Testis (tissue), 5 donors: ENCODE measurements at places on chromosomes 12 and 14. TPM values are rescaled to one million over a fixed set of nuclear protein-coding genes. Genes with fewer than 3 reads are reported as not detected.

Gene WNT1
- 1.4 TPM for total RNA-seq

DNA sequence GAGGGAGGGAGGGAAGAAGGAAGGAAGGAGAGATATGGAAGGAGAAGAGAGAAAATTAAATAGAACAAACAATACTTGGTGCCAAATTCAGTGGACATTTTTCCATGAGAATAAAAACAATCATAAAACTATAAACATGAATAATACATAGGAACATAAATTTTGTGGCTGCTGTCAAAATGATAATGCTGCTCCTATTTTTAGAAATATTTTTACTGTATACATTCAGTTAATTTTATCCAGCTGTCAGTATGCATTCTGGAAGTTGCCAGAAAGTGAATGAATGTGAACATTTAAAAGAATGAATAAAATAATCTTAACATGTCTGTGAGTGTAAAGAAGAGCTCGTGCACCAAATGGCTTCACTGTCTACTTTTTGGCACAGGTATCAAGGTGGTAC lies 13.9 kb upstream of the PCED1B start:
- H3K36me3 ChIP-seq = no peaks in the 10 kb centered on the region
- H3K4me3 ChIP-seq = no peak overlapping the region
- H3K27me3 ChIP-seq = no peaks in the 10 kb centered on the region
- no peaks in the 10 kb centered on the region for H3K4me1 ChIP-seq
- DNase-seq = no peak

Gene LAG3
- total RNA-seq = 7.1 TPM

- H3K4me3 ChIP-seq = no peak overlapping the region
- no peaks in the 10 kb centered on the region for H3K4me1 ChIP-seq
- H3K27me3 ChIP-seq = no peaks in the 10 kb centered on the region
- no peak for DNase-seq
- no peak overlapping the region for H3K27ac ChIP-seq
Observed at GRCh38 chr12:62748941-62749468, 185.9 kb downstream of the PPM1H start.

Gene COQ5
- 37.4 TPM for total RNA-seq

DNA sequence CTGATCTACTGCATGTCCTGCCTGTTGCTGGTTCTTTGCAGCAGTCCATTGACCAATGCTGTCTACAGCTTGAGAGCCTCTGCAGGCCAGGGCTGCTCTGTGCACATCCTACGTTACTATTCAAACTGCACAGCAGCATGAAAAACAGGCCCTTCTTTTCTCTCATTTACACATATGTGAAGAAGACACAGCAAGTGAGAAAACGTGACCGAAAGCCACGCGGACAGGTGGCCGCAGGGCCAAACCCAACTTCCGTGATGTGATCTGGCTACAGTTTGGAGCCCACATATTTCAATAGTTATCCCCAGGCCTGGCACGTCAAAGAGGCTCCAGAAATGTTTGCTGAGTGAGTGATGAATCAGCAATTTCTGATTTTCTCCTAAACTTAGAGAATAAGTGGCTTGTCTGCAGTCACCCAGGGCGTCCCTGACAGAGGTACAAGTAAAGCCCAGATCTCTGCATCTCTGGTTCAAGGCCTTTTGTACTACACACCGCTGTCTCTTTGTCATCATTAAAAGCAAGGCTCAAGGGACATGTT lies 17.9 kb upstream of the TCL1B start:
- DNase-seq = no peak
- no peaks in the 10 kb centered on the region for H3K4me1 ChIP-seq
- no peaks in the 10 kb centered on the region for H3K27me3 ChIP-seq
- no peak overlapping the region for H3K27ac ChIP-seq

DNA sequence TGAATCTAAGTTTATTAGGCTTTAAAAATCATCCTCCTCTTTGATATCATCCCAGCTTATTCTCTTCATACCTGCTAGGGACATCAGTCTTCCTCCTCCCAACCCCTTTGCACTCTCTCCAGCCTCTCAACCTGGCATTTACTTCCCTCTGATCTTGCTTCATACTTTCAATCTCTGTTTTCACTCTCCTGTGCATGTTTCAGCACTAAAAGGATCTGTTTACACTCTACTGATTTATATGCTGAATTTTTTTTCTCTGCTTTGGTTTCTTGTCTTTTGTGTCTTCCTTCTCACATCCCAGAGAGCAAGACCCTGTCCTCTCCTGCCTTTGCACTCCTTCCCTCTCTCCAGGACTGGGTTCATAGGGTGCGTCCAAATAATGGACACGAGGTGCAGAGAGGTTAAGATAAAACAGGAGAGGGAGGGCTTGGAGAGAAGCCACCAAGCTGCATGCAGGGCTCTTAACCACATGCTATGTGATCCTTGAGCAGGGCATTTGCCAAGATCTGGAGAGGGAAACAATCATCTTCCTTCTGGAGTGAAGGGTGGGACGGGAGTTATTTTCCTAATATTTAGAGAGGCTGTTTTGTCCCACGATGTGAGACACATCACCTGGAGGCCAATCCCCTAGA lies 3.0 kb upstream of the CISTR start:
- DNase-seq = no peak
- H3K36me3 ChIP-seq = no peaks in the 10 kb centered on the region
- H3K4me3 ChIP-seq = no peak overlapping the region
- H3K27ac ChIP-seq = no peak overlapping the region

GRCh38 chr12:57142121-57142520 lies 5.3 kb downstream of the LRP1-AS start:
- DNase-seq = no peak
- H3K27me3 ChIP-seq = no peaks in the 10 kb centered on the region

DNA sequence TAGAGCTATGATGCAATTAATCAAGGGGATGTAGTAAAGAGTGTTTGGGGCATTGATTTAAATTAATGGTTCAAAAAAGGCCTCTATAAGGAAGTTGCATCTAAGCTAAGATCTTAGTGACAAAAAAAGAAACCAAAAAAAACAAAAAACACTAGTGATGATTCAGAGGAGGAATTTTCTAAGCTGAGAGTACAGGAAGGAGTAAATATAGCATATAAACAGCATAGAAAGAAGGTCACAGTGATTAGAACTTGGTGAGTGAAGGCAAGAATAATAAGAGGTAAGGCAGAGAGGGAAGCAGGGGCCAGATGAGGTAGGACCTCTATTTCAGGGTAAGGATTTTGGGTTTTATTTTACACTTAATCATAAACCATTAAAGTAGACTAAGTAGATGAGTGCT lies 48.0 kb upstream of the PDZRN4 start:
- H3K27me3 ChIP-seq = no peaks in the 10 kb centered on the region
- DNase-seq = no peak
- H3K27ac ChIP-seq = no peak overlapping the region
- no peak overlapping the region for H3K4me3 ChIP-seq
- H3K4me1 ChIP-seq = no peaks in the 10 kb centered on the region

Gene CCDC175
- 9.8 TPM for total RNA-seq

GRCh38 chr14:94646481-94646880 lies 34.3 kb downstream of the SERPINA3 start:
- H3K4me1 ChIP-seq = no peaks in the 10 kb centered on the region
- no peaks in the 10 kb centered on the region for H3K27me3 ChIP-seq
- no peak for DNase-seq
- no peaks in the 10 kb centered on the region for H3K36me3 ChIP-seq
- H3K4me3 ChIP-seq = no peak overlapping the region

DNA sequence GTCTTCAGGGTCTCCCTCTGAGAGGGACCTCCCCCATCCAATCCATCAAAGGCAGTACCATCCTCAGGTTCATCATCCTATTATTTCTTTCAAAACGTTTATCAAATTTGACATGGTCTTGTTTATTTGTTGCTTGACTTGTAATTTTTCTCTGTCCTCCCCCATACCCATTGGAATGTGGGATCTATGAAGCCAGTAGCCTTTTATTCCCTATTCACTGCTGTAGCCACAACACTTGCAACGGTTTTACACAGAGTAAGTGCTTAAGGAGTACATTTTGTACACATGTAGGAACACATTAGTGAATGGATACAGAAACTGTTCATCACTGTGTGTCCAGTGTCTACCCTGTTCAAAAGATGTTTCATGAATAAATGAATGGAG lies 41.5 kb downstream of the IGF1 start:
- H3K27me3 ChIP-seq = no peaks in the 10 kb centered on the region
- H3K36me3 ChIP-seq = no peaks in the 10 kb centered on the region
- no peak overlapping the region for H3K27ac ChIP-seq

DNA sequence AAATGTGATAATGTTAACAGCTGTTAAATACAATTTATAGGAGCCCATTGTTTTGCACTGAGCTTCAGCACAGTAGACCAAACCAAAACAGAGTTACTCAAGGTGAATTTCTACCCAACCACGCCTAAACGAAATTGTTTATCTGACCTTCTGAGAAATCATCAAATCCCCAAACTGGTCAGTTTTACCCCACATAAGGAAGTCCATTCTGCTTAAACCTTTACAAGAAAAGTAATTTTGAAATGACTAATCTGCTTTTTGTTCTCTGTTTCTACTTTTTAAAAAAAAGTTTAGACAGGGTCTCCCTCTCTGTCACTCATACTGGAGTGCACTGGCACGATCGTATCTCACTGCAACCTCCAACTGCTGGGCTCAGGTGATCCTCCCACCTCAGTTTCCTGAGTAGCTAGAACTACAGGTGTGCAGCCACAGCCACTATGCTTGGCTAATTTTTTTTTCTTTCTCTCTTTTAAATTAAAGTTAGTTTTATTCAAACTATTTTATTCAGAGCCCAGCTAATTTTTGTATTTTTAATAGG lies 1.4 kb upstream of the RNF10 start:
- H3K27ac ChIP-seq = no peak overlapping the region
- no peak overlapping the region for H3K4me3 ChIP-seq
- H3K4me1 ChIP-seq = peaks cover 29% of the 10 kb centered on the region
- H3K36me3 ChIP-seq = no peaks in the 10 kb centered on the region
- DNase-seq = no peak

DNA sequence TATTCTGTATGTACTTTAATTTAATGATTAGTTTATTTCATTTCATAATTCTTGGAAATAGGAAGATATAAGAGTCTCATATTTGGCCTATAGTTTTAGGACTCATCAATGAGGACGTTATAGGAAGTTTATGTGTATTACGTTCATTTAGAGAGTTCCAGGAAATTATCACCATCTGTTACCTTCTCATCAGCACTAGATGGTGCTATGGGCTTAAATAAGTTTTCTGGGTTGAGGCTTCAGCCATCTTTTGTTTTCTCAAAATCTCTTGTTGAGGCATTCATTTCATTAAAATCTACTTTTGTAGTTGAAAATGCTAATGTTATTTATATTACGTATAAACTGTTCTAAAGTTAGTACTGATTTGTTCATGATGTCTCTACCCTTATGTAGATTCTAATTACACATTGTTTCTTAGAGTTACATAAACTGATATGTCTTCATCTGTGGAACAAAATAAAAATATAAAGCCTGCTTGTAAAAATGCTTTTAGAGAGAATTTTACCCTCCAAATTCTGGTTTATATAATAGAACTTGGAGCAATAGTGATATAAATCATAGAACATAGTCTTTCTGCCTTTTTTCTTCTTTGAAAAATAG lies 89.2 kb downstream of the CFAP54 start:
- H3K27ac ChIP-seq = no peak overlapping the region
- H3K27me3 ChIP-seq = no peaks in the 10 kb centered on the region
- no peaks in the 10 kb centered on the region for H3K36me3 ChIP-seq
- H3K4me1 ChIP-seq = no peaks in the 10 kb centered on the region

DNA sequence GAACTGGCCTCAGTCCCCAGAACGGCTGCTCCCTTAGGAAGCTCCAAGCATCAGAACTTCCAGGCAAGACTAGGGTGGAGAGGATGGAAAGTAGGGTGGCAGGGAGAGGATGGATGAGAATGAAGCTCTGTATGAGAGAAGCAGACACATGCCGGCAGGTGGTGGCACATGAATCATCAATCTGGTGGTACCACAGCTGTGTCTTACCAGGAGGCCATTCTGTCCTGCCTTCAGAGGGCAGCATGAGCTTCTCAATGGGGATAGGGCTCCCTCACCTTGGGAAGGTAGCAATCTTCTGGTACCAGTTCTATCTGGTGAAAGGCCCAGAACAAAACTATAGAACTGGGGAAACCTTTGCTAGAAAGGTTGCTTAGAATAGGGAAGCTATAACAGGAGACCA lies 55.4 kb upstream of the PYGL start:
- no peaks in the 10 kb centered on the region for H3K36me3 ChIP-seq
- H3K27me3 ChIP-seq = no peaks in the 10 kb centered on the region
- H3K27ac ChIP-seq = no peak overlapping the region
- no peak for DNase-seq

- peaks cover 35% of the 10 kb centered on the region for H3K4me1 ChIP-seq
- no peaks in the 10 kb centered on the region for H3K36me3 ChIP-seq
- H3K4me3 ChIP-seq = no peak overlapping the region
- no peak overlapping the region for H3K27ac ChIP-seq
Observed at GRCh38 chr12:106107566-106107965, 31.2 kb downstream of the NUAK1 start.

GRCh38 chr14:99318091-99318958 lies 46.3 kb upstream of the BCL11B start:
- no peaks in the 10 kb centered on the region for H3K36me3 ChIP-seq
- DNase-seq = no peak
- H3K27ac ChIP-seq = no peak overlapping the region
- no peaks in the 10 kb centered on the region for H3K4me1 ChIP-seq

GRCh38 chr12:89622115-89622514 lies 86.5 kb downstream of the ATP2B1 start:
- H3K36me3 ChIP-seq = no peaks in the 10 kb centered on the region
- H3K27ac ChIP-seq = no peak overlapping the region
- no peak overlapping the region for H3K4me3 ChIP-seq
- no peaks in the 10 kb centered on the region for H3K27me3 ChIP-seq
- no peaks in the 10 kb centered on the region for H3K4me1 ChIP-seq

- DNase-seq = no peak
- H3K27ac ChIP-seq = no peak overlapping the region
- no peaks in the 10 kb centered on the region for H3K27me3 ChIP-seq
- H3K36me3 ChIP-seq = no peaks in the 10 kb centered on the region
- no peaks in the 10 kb centered on the region for H3K4me1 ChIP-seq
- no peak overlapping the region for H3K4me3 ChIP-seq
Observed at GRCh38 chr12:124309231-124309630, 14.3 kb downstream of the RFLNA start.

Gene LUM
- total RNA-seq = 8.3 TPM

DNA sequence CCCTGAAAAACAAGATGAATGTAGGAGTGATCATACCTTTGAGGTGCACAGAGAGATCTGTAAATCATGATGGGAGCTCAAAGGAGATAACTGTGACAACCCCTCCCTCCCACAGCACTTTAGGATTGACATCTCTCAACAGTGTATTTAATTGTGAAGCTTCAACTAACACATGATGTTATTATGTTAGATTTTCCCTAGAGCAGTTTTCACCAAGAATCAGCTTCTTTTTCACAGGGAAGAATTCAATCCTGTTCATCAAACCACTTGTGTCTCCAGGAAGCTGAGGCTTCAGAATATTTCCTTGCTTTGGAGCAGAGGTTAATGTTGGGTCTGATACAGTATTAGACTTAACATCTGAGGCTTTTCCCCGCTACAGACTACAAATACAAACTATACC lies 11.8 kb downstream of the RPS6KA5 start:
- no peak overlapping the region for H3K27ac ChIP-seq
- DNase-seq = no peak
- H3K27me3 ChIP-seq = no peaks in the 10 kb centered on the region
- no peaks in the 10 kb centered on the region for H3K4me1 ChIP-seq
- no peak overlapping the region for H3K4me3 ChIP-seq

Gene SIX4
- total RNA-seq = 3.4 TPM

GRCh38 chr12:72219937-72220336 lies 52.2 kb upstream of the TRHDE start:
- no peak overlapping the region for H3K27ac ChIP-seq
- H3K36me3 ChIP-seq = no peaks in the 10 kb centered on the region
- H3K4me3 ChIP-seq = no peak overlapping the region
- H3K4me1 ChIP-seq = no peaks in the 10 kb centered on the region
- DNase-seq = no peak

GRCh38 chr12:50062728-50063460 lies 5.5 kb downstream of the ASIC1 start:
- H3K4me1 ChIP-seq = peaks cover 3% of the 10 kb centered on the region
- H3K4me3 ChIP-seq = no peak overlapping the region
- DNase-seq = no peak
- H3K27ac ChIP-seq = no peak overlapping the region
- no peaks in the 10 kb centered on the region for H3K27me3 ChIP-seq
- H3K36me3 ChIP-seq = no peaks in the 10 kb centered on the region
